Lung microvascular endothelial cell (primary cell): ENCODE measurements at places on chromosomes 12 and 14. TPM values are rescaled to one million over a fixed set of nuclear protein-coding genes. Genes with fewer than 3 reads are reported as not detected.
A peak's percentile ranks its signal among the peaks of the same experiment; 100 is the strongest.

- DNase-seq, result no peak
These were observed 305.3 kb upstream of the OR4E1 start for GRCh38 chr14:21978999-21979314.

DNA sequence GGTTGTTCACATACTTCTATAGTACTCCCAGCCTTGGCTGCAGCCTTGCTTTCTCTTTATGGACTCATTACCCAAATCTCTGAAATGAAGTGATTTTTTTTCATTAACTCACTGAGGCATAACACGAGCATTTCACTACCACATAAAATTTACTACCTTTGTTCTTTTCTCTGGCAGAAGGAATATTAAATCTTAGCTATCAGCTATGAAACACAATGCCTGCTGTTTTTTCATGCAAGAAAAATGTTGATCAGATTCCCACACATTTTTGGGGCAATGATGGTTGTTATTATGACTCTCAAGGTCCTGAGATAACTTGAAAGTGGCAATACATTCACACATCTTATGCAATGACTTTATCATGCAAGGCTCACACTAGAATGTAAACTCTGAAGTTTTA is 225.3 kb upstream of the ATP2B1 start:
- DNase-seq, result no peak

FSCB gene
- not detected in 2 replicates for total RNA-seq

- DNase-seq, result peak; percentile 86
These were observed 4.5 kb upstream of the GDF11 start for GRCh38 chr12:55738123-55739024.

DNA sequence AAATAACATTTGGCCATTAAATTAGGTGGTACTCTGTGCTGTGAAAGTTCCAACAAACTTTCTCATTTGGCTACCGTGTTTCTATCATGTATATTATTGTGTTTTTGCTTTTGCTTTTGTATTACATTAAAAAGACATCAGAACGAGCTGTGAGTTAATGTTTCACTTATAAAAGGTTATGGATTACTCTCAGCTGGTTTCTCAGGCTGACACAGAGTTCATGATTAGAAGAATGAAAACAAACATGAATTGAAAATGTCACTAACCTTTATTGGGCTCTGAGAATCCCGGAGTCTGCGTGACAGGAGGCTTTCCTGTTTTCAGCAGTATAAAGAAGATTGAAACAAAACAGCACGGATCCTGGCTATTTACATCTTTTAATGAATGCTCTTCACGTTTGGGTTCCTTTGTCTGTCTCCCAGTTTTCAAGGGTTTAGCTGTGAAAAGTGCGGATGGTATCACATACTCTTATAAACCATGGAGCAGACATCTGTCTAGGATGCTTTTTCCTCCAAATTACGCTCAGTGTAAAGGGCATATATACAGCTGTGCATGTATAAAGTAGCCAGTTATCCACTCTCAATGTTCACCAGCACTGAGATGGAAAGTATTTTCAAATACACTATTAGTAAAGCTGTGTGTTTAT is 153.6 kb downstream of the PTCSC3 start:
- DNase-seq, result no peak

OR4K2 gene
- not detected in 2 replicates for total RNA-seq

GRCh38 chr12:130504110-130504839 is 166.6 kb downstream of the PIWIL1 start:
- no peak for DNase-seq

GPR84 gene
- under 0.01 TPM in 1 of 2 replicates, not detected in the other for total RNA-seq

GRCh38 chr12:50613463-50613862 is 108.7 kb downstream of the DIP2B start:
- DNase-seq, result no peak

PZP gene
- total RNA-seq, result under 0.01 and 0.22 TPM in 2 replicates

DNA sequence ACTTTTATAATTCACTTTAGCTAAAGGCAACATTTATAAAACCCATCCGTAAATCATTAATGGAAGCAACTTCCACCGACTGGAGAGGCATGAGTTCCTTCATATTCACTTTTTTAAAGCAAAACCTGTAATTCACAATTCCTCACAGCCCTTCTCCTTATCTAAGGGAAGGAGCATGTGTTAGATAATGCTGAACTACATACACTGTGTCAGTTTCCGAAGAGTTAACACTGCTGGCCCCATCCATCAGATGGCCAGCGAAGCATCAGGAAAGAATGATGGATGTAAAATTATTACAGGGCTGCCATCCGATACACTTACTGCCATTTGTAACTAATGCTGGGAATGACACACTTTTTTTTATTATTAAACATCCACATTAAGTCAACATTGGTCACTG is 392.8 kb downstream of the SOX5 start:
- DNase-seq, result no peak

TMEM119 gene
- total RNA-seq, result not detected in 2 replicates

GRCh38 chr12:27852742-27853141 is 72.7 kb upstream of the MANSC4 start:
- DNase-seq, result no peak
